ENCODE measurements at places on chromosomes 3 and 15.

DNA sequence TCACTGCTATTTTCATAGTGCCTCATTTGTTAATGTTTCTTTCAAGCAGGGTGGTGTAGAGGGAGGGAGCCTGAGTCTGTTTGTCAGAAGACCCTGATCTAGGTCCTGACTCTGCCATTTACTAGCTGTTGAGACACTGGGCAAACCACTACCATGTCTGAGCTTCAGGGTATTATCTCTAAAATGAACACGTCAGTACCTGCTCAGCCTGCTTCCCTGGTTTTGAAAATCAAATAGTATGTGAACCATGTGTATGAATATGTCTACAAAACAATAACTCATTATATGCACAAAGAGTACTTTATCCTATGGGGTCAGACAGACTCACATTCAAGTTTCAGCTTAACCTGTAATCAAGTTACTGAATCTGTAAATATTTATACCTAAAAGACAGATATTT, 25.1 kb downstream of the SYNPR start:
- no peak for DNase-seq

- DNase-seq: peak; percentile 75
Observed at GRCh38 chr15:22933641-22934061, 46.5 kb downstream of the CYFIP1 start.

- peak; percentile 10 for DNase-seq
Observed at GRCh38 chr3:21435871-21436270, 315.1 kb downstream of the ZNF385D start.

GRCh38 chr3:64717411-64717810, 29.6 kb upstream of the ADAMTS9 start:
- no peak for DNase-seq

DNA sequence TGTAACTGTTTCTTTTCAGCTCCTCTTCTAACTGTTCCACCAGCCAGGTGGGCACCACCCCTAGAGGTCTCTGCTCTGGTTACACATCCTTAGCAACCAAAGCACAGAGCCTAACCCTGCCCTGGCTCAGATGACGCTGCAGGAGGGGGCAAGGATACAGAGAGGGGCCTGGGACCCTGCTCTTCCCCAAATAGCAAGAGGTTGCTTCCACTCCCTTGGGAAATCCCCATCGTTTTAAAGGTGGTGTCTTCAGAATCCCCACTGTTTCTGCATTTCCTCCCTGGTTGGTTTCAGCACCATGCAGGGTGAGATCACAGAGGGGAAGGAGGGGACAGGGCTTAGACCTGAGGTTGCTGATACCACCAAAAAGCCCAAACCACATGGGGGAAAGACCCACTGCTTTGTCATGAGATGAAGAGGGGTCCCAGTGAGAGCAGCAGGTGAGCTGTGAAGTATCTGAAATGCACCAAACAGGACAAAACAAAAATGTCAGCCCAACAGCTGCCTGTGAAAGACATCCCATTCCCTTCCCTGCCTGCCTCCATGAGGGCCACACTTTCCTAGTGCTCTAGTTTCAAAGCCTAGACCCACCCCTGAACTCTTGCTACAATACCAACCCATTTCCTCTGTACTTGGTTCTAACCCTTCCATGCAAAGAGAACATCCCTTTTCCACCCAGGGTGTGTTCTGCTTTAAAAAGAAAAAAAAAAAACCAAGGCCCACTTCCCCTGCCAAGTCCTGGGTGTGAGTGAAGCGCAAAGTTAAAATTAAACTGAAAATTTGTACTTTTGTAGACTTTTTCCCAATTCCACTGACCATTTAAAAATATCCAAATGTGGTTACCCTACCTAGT, 29.0 kb downstream of the ANP32A start:
- no peak for DNase-seq

DNA sequence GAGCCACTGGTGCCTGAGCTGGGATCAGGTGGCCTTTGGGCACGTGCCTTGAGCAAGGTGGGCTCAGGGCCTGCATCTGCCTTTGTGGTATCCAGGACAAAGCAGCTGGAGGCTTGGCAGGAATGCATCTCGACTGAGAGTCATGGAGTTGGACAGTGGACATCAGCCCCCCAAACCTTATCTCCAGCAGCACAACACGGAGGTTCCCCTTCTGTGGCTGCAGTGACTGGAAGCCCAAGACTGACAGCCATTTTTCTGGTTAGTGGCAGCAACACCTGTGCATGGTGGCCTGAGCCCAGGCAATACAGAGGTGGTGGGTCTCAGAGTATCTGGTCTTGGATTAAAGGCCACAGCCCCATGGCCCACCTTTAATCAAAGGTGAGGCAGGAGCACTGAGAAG, 27.8 kb upstream of the TSEN2 start:
- DNase-seq: no peak

DNA sequence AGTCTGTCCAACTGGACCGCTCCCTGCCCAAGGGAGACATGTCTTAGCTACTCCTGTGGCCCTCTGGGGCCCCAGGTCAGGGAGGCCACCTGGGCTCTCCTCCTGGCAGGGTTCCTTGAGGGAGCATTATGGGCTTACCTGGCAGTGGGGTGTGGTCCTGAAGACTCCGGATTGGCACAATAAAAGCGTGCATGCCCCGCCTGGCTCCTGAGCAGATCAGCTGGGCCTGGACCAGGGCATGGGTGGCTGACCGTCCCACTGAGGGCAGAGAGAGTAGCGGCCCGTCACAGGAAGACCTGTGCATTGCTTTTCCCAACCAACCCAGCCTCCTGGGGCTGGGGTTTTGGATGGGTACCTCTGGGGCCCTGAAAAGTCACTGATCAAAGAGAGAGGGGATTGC, 5.4 kb downstream of the ACOX2 start:
- no peak for DNase-seq

GRCh38 chr3:94285872-94286271, 223.0 kb downstream of the NSUN3 start:
- DNase-seq: no peak

GRCh38 chr3:7640787-7641186, 779.9 kb downstream of the GRM7 start:
- no peak for DNase-seq

GRCh38 chr3:173986861-173987410, 589.4 kb downstream of the NLGN1 start:
- no peak for DNase-seq

- no peak for DNase-seq
Observed at GRCh38 chr15:33029109-33029652, 165.3 kb downstream of the FMN1 start.

DNA sequence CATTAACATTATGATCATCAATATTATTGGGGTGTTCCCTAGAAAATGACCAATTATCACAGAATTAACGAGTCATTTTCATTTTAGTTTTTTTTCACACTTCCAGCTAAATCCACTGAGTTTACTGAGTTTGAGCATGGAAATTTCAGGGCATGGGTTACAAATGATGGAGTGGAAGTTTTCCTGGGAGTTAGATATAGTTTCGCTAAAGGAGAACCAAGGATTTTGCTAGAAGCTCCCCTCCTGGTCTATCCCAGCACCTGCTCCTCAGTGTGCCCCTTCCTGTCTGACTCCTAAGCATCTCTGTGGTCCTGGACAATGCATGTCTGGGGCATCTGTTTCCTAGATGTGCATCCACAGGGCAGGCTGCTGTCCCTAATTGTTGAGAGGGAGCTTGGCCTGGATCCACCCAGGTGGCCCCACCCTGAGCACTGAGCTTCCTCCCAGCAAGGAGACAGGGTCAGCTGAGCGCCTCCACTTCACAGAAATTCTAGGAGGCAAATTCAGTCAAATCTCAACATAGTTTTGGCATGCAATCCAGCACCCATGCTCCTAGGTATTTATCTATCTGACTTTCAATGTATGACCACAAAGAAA, 102.3 kb upstream of the GOLGA6L6 start:
- DNase-seq: no peak

DNA sequence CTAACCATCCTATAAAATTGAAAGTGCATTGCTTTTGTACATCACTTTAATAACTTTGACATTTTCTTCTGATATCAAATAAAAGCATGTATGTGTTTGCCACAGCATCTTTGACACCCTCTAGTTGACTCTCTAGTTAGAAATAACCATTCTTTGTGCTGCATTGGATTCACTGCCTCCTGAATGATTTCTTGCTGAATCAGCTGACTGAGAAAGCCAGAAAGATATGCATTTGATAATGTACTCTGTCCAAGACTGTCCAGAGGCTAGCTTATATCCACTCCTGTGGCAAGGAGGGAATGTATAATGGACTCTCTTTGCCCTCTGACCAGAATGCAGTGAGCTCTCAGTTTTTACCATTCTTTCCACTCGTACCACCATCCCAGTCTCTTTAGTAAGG, 6.2 kb downstream of the RAB11A start:
- DNase-seq: no peak

- no peak for DNase-seq
Observed at GRCh38 chr15:69666921-69667811, 214.5 kb downstream of the RPLP1 start.

- DNase-seq: no peak
Observed at GRCh38 chr3:31412832-31413231, 119.9 kb upstream of the STT3B start.

DNA sequence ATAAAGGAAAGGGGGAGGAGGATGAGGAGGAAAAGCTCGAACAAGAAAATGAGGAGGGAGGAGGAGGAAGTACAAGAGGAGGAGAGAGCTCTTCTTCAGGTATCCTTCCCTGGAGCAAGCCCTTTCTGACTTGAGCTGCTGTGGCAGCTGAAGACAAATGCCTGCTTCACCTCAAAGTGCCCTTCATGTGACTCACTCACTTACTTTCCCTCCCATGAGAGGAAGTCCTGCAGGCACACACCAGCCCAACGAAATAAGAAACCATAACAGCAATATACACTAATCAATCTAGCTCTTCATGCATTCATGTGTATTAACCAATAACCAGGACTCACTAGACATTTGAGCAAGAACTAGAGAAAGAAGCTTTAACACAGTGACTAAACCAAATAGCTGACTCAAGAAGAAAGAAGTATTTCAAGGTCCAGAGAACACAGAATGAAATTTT, 251.9 kb downstream of the IGSF11 start:
- DNase-seq: no peak

GRCh38 chr3:194176274-194176991, 40.5 kb downstream of the HES1 start:
- no peak for DNase-seq

GRCh38 chr3:134406331-134407238, 32.3 kb upstream of the AMOTL2 start:
- DNase-seq: peak; percentile 50

Measured in kidney capillary endothelial cell (primary cell).